ENCODE measurements at places on chromosomes 5 and 9.

GRCh38 chr9:88776717-88777497 lies 214.4 kb upstream of the S1PR3 start:
- no peak for DNase-seq

DNA sequence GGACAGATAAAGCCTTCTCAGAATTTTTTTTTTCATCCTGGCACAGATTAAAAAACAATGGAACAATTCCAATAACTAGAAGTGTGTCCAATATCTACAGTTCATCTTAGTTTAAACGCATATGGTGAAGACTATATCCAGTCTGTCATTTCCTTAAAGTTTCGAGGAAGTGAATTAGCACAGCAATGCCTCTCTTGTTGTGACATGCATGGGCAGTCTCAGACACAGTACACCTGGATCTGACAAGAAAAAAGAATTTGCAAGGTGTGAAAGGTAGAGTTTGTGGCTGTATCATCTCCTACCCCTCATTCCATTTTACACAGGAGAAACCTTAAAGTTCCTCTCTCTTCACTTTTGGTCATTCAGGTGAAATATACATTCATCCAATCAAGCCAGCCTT lies 100.6 kb upstream of the ADAMTS19 start:
- no peak for DNase-seq

DNA sequence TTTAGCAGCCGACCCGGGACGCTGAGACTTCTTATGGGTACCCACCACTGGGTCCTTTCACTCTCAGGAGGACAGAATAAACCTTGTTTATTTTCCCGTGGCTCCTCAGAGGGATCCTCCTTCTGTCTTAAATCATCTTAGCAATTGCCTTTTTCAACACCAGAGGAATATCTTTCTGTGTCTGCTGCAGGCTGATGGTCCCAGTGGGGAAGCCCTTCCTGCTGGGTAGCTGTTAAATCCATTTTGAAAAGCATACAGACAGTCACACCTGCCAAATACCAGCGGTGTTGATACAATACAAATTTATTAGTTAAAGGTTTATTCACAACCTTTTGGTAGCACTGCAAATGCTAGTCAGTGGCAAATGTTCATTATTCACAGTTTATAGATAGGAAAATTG lies 222.9 kb downstream of the AOPEP start:
- no peak for DNase-seq

GRCh38 chr5:121862801-121863200 lies 11.1 kb downstream of the FTMT start:
- no peak for DNase-seq

DNA sequence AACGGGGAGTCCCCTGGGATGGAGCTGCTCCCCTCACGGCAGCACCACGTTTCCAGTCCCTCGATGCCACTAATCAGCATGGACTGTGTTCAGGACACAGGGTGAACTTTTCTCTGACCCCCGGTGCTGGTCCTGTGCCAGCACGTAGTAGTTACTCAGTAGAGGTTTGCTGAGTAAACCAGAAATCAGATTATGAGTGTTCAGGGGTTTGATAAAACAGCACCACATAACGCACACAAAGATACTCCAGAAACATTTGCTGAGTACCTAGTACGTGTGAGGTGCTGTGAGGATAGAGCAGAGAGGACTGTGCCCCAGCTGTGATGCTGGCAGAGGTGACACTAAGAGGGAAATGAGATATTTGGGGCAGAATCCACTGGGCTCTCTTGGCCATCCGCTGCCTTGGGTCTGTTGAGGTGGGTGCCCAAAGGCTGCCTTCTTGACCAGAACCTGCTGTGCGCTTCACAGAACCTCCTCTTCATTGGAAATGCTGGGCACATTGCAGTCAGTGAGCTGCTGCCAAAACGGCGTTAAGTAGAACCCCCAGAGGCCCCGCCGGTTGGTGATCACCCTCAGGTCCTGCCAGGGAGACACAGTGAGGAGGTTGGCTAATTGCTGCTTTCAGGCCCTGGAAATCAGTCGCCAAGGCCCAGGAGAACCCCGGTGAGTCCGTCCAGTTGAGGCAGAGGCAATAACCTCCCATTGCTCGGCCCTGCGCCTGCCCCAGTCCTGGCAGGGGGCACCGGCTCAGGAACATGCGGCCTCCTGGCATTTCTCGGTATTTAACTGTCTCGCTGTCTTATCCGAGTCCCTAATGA lies 49.4 kb downstream of the NEURL1B start:
- no peak for DNase-seq

DNA sequence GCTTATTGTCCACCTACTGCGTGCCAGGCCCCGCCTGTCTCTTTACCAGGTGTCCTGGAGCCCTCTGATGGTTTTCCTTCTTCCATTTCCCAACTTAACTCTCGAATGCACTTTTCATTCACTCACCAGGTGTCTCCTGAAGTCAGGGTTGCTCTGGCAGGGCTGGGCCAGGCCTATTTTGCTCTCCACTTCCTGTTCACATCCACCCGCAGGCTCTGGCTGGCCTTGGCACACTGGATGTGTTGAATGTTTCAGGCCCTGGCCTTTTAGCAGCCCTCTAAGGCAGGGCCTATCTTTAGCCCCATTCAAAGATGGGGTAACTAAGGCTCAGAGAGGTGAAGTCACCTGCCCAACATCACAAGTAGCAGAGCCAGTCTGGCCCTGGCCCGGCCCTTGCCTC lies 16.4 kb downstream of the LRRC8A start:
- DNase-seq: no peak

DNA sequence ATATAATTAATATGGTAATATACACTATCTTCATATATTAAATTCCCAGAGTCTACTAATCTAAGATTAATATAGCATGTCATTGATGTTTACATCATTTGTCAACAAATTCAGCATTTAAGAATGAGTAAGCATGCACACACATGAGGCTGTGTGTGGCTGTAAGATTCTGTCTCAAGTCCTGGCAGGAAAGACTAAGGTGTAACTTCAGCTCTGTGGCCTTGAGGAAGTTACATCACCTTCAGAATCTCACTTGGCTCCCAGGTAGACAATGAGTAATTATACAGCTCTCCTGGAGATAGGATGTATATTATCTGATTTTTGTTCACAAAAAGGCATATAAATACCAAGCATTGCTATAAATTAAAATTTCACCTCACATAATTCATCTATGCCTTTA lies 119.4 kb upstream of the IQGAP2 start:
- no peak for DNase-seq

DNA sequence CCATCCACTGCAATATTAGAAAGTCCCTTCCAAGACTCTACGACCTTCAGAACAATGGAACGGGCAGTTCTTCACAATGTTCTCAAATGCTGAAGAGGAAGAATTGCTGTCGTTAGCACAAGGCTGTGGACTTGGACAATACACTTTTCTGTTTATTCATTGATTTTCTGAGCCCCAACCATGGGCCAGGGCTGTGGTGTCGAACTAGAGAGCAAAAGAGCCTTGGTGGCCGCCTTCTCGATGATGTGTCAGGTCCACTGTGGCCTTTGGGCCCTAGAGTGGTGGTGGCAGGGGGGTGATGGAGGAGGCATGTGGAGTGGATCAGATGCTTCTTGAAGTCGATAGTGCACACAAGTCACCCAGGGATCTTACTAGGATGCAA lies 18.5 kb upstream of the KIF12 start:
- no peak for DNase-seq

DNA sequence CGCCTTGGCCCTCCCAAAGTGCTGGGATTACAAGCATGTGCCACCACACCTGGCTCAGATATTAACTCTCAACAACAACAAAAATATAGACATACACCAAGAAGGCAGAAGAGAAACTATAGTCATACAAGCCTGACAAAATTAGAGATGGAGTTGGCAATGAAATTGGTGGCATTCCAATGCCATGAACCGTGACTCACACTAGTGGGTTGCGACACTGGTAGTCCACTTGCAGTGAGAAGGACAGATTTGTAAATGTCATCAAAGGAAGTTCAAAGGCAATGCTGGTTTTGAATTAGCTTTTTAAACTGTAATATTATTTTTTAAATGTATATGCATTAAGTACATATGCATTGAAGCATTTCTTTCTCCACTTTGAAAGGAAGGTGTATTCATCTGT lies 8.5 kb upstream of the DNAJC25 start:
- DNase-seq: peak; percentile 69

- no peak for DNase-seq
These were observed 246.0 kb upstream of the KIF2A start for GRCh38 chr5:62059960-62060359.

DNA sequence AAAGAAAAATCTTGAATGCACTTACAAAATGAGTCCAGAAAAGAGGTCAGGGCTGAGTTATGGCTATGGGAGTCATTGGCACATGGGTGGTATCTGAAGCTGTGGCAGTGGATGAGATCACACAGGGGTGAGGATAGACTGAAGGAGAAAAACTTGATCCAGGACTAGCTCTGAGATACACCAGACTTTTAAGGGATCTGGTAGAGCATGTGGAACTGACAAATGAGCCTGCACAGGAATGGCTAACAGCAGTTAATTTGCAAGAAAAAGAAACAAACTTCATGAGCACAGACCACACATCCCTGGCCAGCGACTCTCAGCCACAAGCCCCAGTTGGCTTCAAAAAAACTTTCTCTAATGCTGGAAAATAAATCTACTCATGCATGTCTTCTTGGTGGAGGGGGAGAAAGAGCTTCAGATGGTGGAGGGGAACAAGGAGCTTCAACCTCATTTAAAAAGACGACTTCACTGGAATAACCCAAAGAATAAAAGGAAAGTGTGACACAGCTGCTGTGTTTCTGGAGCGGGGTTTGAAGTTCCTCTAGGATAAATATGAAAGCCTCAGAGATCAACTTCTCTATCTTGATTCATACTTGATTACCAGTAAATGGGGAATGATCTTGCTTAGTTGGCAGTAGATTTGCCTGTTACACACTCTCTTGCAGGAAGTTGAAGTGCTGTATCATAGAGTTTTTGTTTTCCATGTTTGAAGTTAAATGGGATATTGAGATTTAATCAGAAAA lies 33.6 kb downstream of the TNFAIP8 start:
- DNase-seq: no peak

- DNase-seq: no peak
These were observed 60.1 kb upstream of the SLC30A5 start for GRCh38 chr5:69033690-69034089.

DNA sequence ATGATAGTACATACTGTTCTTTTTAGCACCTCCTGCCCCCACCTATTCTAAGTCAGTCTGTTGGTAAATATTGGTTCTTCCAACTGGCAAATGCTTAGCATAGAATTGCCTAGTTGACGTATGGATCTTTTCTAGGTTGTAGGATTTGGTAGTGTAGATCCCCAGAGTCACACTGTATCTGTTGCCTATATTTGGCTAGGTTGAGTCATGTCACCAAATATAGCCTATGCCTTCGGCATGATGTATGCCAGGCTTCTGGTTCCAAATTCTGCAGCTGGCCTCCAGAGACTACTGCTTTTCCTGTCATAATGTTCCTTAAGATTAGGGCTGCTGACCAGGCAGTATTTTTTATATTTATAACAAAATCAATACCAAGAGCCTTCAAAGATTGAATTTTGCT lies 38.2 kb downstream of the CPEB4 start:
- no peak for DNase-seq

GRCh38 chr5:93058309-93058708 lies 522.7 kb downstream of the NR2F1-AS1 start:
- no peak for DNase-seq

DNA sequence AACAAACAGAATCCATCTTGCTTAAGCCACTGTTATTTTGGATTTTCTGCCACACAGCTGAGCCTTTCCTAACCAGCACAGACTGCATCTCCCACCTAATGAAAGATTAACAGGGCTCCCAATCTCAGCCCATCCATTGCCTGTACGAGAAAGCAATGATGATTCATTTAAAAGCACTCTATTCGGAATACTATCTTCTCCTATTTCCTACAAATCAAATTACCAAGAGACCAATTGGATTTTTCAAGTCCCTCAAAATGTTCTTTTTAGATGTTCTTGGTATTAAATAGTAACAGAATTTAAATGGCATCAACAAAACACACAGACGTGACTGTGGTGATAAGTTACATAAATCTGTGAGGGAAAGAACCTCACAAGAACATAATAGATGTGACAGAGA lies 324.1 kb downstream of the AGTPBP1 start:
- DNase-seq: no peak

- DNase-seq: no peak
These were observed 474.2 kb downstream of the EFNA5 start for GRCh38 chr5:107196500-107197059.

GRCh38 chr5:122101636-122102285 lies 23.7 kb upstream of the LOX start:
- no peak for DNase-seq

- no peak for DNase-seq
These were observed 17.5 kb upstream of the IQGAP2 start for GRCh38 chr5:76385540-76385939.

DNA sequence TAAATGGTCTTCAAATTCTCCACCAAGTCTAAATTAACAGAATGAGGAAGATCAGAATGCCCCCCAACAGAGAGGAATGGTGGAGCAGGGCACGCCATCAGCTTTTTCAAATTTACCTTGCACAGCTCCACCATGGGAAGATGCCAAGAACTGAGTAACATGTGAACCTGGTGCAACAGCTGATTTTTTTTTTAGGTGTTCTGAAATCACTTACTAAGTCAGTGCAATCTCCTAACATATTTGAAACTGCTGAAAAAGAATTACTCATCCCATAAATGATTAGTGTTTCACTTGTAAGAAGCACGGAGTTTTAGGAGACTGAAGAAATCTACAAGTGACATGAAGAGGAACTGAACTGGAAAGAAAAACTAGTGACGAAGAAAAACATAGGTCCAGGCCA lies 5.1 kb downstream of the TMEM245 start:
- no peak for DNase-seq

- DNase-seq: no peak
These were observed 222.0 kb upstream of the TRIM32 start for GRCh38 chr9:116464987-116465571.

DNA sequence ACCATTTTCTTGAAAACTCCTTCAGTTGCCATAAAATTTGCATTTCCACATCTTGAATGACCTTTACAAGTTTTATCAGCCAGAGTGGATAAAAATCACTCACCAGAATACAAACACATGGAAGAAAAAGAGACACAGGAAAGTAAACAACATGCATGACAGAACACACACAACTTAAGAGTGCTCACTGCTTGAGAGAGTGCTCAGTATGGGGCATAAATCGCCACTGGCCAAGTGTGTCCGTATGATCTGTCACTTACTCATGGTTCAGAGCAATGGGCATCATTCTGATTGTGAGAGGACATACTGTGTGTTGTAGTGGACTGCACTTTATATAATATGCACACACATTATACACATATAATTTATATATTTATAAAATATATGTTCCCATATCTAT lies 155.6 kb upstream of the NTRK2 start:
- DNase-seq: no peak

DNA sequence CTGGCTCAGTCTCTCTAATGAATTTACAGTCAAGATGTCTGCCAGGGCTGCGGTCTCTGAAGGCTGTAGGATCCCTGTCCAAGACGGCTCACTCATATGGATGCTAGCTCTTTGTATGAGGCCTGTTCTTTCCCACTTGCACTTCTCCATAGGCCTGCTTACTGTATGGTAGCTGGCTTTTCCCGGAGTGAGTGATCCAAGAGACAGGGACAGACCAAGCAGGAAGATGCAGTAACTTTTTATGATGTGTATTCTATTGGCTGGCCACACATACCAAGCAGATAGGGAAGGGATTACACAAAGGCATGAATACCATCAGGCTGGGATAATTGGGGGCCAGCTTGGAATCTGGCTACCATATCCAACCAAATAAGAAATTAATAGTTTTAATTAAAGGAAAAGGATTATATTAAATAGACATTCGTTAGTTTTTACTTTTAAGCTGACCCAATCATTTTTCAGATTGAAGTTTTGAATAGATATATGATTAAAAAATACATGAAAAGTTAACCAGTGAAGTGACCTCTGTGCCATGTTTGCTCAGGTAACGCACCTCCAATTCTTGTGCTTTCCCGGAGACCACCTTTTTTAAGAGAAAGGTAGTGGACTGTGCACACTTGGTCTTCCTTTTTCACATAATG lies 20.6 kb downstream of the NSD1 start:
- no peak for DNase-seq
